ENCODE measurements at places on chromosomes 7 and 10.

GRCh38 chr10:97003804-97004201, 171.7 kb downstream of the LCOR start:
- no peak for DNase-seq

DNA sequence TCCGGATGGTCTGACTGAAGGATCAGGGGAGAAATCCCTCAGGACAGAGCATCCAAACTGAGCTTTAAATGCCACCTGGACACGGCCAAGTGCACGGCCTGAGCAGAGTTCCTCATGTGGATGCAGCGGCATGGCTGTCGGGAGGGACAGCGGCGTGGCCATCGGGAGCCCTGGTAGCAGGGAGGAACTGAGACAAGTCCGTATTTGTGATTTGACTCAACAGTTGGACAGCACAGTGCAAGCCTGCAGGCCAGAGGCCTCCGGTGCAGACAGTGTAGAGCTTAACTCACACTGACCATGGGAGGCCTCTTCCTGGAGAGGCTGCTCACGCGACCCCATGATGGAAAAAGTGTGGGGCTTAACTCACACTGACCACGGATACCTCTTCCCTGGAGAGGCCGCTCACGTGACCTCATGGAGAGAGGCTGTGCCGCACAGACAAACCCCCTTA, 207.4 kb downstream of the DIP2C start:
- peak; percentile 75 for DNase-seq

- no peak for DNase-seq
Observed at GRCh38 chr10:78491812-78492211, 458.1 kb downstream of the RPS24 start.

- no peak for DNase-seq
Observed at GRCh38 chr10:17981766-17982380, 30.2 kb downstream of the SLC39A12 start.

GRCh38 chr7:5495581-5496375, 72.1 kb upstream of the TNRC18 start:
- DNase-seq, result no peak

GRCh38 chr7:114084472-114085312, 165.9 kb upstream of the PPP1R3A start:
- DNase-seq, result peak; percentile 85

GRCh38 chr7:119482209-119482608, 790.8 kb upstream of the KCND2 start:
- no peak for DNase-seq
